RPMI8226 (cell line): ENCODE measurements at places on chromosomes 7 and 10.

GRCh38 chr7:127761196-127761595, 109.2 kb downstream of the SND1 start:
- DNase-seq: no peak

DNA sequence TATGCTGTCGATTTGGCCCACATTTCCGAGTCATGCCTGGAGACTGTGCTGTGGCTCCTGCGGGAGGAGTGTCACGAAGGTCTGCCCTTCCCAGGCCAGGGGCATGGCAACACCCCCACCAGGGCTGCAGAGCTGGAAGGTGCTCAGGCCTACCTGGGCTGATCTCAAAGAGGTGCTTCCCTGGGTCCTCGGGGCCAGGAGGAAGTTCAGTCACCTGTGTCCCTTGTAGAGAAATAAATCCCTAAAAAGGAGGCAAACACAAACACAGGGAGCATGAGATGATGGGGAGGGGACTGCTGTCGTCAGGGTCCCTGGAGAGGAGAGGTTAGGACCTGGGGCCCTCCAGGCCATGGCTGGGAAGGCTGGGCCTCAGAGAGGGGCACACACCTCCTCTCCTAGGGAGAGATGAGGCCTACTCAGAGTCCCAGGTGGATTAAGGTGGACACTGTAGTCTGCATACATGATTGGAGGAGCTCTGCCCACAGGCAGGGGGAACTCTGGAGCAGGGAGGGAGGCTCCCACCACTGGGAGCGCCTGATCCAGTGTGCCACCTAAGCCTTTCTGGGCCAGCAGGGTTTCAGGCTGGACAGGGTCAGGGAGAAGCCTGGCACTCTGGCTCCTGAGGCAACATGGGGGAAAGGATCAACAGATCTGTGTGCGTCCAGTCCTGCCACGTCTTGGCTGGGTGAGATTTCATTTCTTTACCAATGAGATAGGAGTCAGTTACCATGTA, 49.4 kb downstream of the ARHGAP22 start:
- DNase-seq: no peak

- DNase-seq: no peak
Observed at GRCh38 chr10:31190488-31190887, 128.5 kb upstream of the ZEB1 start.

DNA sequence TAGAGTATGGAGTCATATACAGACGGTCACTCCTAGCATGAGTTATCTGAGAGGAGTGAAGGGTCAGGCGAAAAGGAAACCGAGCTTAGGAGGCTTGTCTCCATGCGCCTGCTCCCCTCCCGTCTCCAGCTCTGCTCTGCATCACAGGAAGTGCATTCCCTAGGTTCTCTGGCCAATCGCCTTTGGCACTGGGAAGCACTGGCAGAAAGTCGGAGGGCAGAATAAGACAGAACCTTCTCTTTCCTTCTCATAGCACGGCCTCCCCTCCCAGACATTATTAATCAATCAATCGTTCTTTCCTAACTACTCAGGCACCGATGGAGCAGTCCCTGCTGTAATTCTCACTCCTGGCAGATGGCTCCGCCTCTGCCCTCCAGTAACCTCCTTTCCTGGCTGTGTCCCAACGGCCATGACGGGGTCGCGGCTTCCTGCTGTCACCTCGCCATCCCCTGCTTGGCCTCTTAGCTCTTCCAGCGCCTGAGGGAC, 177.1 kb downstream of the FRMD4A start:
- DNase-seq: no peak

DNA sequence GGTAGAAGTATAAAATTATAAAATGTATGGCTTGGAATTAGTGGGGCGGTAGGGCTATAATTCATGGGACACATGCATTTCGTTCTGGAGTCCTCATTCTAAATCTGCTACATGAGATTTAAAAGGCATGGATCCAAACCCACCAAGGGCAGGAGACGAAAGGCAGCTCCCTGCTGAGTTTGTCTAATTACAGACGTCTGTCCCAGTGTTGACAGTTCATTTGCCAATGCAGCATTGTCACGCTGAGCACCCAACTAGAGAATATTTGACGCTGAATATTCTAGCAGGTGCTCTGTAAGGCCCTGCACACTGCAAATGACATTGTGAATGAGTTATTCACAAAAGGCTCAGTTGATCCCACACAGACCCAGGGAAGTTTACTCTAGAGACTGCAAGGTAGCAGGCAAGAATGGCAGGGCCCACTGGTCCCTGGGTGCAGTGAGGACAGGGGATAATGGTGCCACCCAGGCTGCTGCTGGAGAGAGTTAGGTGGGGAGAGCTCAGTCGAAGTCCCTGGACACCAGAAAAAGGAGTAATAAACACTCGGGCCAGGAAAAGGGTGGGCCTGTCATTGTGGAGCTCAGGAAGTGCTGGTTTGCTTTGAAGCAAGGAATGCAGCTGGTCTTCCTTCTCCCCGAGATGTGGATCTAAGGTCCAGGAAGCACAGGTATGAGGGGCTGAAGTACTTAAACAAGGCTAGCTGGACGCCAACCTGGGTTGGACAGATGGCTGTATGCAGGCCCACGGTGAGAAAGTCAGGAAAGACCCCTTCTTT, 75.0 kb upstream of the JCAD start:
- DNase-seq: no peak

GRCh38 chr10:14311206-14311957, 19.3 kb downstream of the FRMD4A start:
- no peak for DNase-seq

- DNase-seq: peak; percentile 18
Observed at GRCh38 chr7:128738570-128739047, 550 bp upstream of the CALU start.

DNA sequence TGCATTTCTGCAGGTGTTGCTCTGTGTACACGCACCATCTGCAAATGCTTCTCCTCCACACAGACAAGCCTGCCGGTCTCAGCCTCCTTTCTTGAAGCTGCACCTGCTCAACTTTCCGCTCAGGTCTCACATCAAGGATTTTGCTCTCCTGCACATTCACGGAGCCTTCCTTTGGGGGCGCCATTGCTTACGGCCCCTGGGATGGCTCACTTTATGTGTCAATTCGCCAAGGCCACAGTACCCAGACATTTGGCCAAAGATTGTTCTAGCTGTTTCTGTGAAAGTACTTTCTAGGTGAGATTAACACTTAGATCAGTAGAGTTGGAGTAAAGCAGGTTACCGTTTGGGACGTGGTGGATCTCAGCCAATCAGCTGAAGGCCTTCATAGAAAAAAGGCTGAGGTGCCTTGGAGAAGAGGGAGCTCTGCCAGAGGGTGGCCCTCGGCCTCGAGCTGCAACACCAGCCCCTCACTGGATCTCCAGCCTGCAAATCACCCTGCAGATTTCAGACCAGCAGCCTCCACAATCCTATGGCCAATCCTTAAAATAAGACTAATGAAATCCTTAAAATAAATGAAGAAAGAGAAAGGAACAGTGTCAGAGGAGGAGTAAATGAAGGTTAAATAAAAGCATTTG, 39.9 kb upstream of the PPP2R2D start:
- peak; percentile 30 for DNase-seq

- no peak for DNase-seq
Observed at GRCh38 chr10:34499612-34500279, 315.4 kb downstream of the PARD3 start.

- no peak for DNase-seq
Observed at GRCh38 chr7:47978790-47979144, 648 bp downstream of the HUS1 start.

GRCh38 chr7:117110480-117111315, 157.4 kb downstream of the ST7 start:
- no peak for DNase-seq

DNA sequence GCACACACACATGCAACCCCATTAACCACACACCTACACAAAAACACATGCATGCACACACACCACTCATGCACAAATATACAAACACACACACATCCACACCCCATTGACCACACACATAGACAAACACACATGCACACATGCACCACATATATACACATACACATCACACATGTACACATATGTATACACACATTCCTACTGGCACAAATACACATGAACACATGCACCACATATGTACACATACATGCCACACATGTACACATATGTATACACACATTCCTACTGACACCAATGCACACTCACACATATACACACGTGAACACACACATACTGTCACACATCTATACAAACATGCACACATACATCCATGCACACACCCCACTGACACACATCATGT, 212.5 kb upstream of the PPP2R2D start:
- no peak for DNase-seq

DNA sequence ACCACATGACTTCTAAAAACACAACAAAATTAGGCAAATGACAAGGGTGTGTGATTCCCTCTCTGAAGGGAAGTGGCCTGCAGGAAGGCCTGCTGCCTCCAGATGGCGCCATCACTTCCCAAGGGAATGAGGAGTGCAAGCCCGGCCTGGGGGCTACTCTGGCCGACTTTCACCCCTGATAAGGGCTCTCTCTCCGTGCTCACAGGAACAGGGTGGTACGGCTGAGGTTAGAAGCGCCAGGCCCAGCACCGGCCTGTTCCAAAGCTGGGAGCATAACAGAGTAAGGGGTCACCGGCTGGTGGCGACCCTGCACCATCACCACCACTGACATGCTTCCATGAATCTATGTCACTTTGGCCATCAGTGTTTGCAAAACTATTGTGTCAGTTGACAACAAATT, 13.1 kb downstream of the RBP3 start:
- peak; percentile 35 for DNase-seq

DNA sequence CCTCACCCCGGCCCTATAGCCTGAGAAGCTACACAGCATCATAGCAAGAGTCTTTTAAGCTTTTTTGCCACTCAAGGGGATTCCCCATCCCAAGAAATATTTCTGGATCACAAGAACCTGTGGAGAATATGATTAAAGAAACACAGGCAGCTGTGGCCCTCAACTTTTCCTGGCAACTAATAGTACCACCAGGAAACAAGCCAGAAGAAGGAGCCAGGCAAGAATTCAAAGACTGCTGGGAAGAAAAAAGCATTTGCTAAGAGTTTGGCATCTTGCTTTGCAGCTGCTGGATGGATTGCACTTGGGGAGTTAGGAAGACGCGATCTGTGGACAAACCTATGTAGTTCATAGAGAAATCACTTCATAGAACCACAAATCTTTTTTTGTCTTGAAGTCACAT, 437.8 kb downstream of the PLXDC2 start:
- no peak for DNase-seq

DNA sequence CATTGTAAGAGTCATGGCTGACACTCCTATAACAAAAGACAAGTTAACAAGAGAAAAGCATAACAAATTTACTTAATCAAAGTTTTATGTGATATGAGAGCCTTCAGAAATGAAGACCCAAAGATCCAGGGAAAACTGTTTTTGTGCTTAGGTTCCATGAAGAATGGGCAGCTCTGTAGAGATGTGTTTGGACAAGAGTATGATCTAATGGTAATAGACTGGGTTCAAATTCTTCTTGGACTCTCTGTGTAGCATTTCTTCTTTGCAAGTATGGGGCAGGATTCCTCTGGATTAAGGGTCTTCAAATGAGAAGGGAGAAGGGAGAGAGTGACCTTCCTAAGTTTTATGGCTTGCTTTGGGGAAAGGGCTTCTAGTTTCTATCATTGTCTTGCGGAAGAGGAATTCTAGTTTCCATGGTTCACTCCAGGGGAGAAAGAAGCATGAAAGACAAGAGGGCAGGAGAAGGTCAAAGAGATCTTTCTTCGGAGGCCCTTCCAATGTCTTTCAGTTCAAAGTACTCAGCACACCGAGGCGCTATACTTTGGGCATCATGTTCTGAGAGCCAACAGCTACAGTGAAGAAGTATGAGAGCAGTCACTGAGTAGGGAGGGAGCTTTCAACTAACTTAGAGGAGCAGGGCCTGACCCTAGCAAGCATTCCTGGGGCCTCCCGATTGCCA, 15.4 kb downstream of the IFIT3 start:
- DNase-seq: no peak

DNA sequence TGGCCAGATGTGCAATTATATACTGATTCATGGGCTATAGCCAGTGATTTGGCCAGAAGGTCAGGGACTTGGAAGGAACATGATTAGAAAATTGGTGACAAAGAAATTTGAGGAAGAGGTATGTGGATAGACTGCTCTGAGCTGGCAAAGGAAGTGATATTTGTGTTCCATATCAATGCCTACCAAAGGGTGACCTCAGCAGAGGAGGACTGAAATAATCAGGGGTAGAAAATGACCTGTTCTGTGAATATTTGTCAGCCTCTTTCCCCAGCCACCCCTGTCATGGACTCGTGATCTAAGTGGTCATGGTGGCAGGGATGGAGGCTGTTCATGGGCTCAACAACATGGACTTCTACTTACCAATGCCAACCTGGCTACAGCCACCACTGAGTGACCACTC, 47.0 kb downstream of the PTPRE start:
- no peak for DNase-seq

DNA sequence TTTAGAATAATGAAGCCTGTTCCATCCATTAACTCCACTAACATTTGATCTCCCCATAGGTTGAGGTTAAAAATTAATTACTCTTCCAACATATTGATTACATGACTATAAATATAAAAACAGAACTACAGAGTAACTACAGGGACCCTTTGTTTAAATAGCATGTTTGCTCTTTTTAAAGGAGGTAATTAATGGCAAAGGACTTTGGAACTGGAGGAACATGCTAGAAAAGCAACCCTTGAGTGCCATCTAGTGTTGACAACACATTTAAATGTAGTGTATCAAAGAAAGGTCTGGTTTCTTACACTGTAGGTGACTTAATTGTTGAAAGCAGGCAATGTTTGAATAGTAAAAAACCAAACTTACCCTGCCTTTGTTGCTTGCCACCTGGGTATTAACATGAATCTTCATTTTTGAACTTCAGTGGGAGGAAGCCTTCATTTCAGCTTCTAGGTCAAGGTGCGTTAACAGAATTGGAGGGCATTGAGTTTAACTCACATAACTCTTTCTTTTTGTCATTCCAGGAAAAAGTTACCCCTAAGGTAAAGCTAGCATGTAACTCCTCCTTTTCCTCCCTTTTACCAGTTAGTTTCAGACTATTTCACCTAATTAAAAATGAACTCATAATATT, 52.6 kb upstream of the CAPZA2 start:
- peak; percentile 74 for DNase-seq

DNA sequence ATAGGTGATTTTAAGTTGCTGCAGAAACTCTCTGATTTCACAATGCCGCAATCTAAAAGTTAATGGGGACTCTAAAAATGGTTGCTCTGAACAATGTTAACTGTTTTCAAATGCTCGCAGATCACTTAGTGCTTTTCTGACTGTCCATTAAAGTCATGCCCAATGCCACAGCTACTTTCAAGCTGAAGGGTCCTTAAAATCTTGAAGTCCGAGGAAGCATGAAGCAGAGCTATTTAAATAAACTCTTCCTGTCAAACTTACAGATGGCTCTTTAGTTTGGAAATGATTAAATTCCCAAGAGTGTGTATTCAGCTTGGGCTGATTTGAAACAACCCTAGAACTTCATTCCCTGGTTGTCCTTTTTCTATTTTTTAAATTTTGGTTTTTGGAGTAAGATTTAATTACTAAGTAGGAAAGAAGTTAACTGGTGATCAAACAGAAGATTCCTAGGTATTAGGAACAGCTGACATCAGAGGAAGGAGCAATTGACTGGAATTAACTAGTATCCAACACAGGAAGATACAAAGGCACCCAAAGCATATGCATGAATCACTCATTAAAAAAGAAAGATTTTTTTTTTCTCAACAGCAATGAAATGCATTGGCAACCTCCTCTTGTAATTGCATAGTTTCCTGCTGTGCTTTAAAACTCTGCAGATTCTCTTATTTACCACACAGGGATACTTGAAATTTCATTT, 105.1 kb downstream of the NRP1 start:
- DNase-seq: no peak
